ENCODE measurements at places on chromosomes 5 and 9.

GRCh38 chr5:7181841-7182240 is 214.1 kb upstream of the ADCY2 start:
- DNase-seq, result no peak

- no peak for DNase-seq
Measured at GRCh38 chr5:134994560-134995156, 27.0 kb downstream of the CATSPER3 start.

DNA sequence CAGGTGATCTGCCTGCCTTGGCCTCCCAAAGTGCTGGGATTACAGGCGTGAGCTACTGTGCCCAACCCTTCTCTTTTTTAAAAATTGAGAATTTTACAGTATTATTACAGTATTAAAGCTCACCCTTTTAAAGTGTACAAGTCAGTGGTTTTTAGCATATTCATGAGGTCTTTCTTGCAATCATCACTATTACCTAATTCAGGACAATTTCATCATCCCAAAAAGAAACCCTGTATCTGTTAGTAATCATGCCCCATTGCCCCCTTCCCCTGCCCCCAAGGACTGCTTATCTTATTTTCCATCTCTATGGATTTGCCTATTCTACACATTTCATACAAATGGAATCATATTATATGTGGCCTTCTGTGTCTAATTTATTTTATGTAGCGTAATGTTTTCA is 22.6 kb upstream of the MEGF9 start:
- no peak for DNase-seq

DNA sequence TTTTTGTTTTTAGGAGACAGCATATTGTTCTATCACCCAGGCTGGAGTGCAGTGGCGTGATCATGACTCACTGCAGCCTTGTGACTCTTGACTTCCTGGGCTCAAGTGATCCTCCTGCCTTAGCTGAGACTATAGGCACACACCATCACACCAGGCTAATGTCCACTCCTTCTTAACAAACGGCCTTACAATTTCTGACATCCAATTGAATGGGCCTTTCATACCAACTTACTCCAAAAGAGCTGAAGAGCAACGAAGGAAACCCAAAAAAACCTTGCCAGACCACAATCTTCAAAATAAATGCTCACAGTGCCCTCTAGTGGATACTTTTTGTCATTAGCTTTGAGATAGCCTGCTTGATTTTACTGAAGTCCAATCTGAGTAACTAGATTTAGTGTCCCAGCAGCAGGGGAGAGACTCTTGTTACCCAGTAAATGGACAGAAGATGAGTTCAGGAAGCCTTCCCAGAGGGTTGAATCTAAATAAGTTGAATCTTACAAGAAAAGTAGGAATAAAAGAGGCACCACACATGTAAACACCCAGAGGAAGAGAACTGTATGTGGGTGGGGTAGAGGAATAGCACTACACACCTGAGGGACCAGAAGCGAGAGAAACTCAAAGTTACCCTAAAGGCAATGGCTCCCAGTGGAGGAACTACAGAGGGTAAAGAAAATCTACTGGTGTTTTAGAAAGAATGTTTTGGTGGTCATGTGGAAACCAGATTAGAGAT is 9.3 kb downstream of the ZNF622 start:
- no peak for DNase-seq

DNA sequence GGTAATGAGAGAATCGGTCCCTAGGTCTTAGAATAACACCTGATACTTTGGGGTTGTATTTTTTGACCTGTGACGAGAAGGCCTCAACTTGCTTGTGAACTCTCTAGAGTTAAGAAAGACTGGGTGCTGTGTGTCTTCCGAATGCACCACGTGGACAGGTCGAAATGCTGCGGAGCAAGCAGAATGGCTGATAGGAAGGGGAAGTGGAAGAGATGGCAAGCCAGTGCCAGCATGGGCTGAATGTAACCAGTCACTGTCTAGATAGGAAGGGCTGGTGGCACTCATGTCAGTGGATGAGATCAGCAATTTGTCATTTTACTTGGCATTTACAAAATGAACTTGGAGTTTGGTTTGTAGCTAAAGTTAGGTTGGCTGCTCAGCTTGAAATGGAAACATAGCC is 5.6 kb downstream of the OTULINL start:
- DNase-seq, result no peak

GRCh38 chr9:32501868-32502267 is 24.1 kb downstream of the RIGI start:
- no peak for DNase-seq

DNA sequence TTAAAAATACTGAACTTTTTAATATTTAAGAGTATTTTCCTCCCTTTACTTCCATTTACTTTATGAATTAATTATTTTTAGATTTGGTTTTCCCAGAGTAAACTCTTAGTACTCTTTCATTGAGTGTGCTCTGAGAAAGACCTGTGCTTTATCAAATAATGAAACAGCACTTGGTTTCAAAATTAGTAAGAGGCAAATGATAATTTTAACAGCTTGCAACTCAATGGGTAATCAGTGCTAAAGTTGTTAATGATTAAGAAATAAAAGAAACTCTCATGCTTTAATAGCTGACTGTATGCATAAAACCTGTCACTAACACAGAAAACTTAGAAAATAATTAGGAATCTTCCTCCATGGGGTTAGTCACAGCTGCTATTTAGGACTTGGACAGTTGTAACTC is 244.4 kb downstream of the RFX3 start:
- no peak for DNase-seq

- DNase-seq, result no peak
Measured at GRCh38 chr9:16915126-16915831, 44.8 kb upstream of the BNC2 start.

- no peak for DNase-seq
Measured at GRCh38 chr5:6576861-6577501, 55.9 kb downstream of the NSUN2 start.

DNA sequence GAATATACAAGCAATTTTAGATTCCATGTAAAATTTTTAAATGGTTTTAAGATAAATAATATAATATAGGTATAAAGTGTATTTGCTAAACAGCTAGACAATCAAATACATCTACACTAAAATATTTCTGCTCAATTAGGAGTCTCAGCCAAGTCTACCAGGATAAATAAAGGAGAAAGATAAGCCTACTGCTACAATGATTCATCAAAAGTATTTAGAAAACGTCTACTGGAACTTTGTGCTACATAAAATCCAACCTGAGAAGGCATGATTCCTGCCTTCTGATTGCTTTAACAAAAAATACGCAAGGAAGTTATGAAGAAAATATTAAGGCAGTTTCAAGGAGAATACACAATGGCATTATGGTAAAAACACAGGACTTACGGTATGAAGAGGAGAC is 570.6 kb downstream of the EFNA5 start:
- no peak for DNase-seq

GRCh38 chr9:126611193-126611591 is 2.5 kb upstream of the LMX1B start:
- DNase-seq, result no peak

- DNase-seq, result no peak
Measured at GRCh38 chr9:129400971-129401622, 219.8 kb downstream of the C9orf50 start.

DNA sequence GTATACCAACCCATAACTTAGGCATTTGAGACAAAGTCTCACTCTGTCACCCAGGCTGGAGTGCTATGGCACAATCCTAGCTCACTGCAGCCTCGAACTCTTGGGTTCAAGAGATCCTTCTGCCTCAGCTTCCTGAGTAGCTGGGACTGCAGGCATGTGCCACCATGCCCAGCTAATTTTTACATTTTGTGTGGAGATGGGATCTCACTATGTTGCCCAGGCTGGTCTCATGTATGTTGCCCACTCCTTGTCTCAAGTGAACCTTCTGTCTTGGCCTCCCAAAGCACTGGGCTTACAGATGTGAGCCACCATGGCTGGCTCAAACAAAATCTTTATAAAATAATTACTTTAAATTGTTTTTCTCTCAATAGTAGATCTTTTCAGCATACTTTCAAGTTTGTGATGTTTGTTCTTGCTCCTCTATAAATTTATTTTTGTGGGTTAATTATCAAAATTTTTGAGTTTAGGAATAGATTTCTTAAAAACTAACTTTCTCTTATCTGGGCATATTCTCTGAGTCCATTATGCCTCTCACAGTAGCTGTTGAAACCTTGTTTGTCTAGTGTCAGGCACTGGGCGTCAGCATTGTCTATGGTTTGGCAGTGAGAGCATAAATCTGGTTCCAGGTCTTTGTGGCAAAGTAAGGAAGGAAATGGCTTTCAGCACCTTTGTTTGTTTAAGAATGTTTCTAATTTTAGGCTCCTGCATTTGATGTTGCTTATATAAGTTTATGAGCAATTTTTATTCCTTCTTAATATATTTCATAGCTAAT is 38.7 kb downstream of the NLN start:
- DNase-seq, result no peak

DNA sequence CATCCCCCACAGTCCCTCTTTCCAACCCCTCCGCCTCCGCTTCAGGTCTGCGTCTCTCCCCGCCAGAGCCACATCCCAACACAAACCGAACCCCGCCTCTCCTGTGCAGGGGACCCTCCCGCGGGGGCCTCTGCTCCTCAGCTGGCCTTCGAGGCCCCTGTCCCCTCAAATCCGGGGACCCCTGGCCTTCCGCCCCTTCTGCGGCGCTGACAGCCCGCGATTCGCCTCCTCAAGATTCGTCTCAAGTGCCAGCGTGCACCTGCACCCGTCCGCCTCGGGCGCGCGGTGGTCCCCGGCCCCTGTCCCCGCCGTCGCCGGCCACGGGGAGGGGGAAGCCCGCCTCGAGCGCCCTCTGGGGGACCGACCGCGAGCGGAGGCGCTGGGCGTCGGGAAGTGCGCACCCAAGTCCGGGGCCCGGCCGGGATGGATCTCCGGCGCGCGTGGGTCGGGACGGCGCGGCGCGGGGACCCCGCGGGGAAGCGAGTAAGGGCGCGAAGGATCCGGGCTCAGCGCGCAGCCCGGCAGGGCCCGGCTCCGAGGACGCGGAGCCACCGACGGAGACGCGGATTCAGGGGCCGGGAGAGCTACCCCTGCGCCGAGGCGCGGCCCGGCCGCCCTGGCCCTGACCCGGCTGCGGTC is 623 bp downstream of the FLT4 start:
- no peak for DNase-seq

DNA sequence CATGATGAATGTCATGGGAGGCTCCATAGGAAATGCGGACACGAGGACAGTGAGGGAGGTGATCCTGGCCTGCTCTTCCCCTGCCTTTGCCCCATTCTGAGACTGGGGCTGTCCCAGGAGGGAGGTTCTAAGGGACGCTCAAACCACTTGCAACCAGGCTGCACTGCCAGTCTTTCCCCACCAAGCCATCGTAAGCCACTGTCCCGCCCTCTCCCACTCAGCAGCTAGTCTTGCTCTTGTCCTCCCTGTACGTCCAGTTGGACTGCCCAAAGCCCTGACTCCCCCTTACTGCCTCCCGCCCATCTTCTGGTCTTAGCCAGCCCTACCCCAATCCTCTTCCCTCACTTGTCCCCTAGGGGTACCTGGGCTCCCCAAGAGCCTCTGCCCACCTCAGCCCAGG is 115.7 kb downstream of the FSTL4 start:
- DNase-seq, result no peak

DNA sequence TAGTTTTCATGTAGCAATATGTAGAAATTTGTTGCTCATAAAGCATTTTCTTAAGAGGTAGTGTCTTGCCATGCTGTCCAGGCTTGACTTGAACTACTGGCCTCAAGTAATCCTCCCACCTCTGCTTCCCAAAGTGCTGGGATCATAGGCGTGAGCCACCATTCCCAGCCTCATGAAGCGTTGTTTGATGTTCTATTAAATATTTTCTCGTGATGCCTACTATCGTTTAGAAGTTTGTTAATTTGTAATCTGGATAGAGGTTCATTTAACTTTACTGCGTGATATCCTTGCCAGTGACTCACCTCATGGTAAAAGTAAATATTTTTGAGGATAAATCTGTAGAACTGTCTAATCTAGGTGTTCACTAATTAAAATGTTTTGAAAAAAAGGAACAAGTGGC is 82.6 kb downstream of the VCAN start:
- no peak for DNase-seq

DNA sequence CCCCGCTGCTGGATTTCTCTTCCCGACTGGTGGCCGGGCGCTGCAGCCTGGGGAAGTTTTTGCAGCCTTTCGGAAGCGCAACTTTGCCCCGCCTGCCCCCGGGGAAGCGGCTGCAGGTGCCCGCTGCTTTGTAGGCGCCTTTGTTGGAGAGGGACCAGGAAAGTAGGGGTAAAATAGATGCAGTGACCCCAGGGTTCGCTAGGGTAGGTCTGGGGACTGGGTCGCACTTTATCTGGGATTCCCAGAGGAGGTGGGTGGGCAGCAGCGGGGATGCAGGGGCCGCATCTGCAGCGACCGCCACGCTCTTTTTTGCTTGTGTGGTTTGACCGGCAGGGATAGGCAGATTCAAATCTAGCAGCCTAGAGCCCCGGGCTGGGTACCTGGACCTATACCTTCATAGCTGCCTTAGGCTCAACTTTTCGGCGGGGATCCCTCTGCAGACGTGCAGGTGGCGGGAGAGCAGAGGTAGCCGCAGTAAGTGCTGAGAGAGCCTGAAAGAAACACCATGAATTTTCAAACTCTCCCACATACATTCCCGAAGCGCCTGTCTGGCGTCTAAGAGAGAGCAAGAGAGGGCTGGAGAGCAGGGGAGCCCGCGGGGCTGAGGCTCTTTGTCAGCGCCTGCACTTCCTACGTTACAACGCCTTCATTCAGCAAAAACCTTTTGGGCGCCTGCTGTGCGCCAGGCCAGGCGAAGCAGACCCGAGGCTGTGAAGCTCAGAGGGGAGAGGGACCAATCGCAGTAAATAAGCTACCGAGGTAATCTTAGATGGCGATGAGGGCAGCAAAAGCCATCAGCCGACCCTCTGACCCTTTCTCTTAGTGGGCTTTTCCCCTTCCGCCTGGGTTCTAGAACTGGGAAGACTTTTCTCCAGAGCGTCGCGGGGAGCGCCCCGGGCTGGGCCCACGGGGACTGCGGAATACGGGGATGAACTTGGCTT is 642 bp downstream of the SV2C start:
- no peak for DNase-seq

DNA sequence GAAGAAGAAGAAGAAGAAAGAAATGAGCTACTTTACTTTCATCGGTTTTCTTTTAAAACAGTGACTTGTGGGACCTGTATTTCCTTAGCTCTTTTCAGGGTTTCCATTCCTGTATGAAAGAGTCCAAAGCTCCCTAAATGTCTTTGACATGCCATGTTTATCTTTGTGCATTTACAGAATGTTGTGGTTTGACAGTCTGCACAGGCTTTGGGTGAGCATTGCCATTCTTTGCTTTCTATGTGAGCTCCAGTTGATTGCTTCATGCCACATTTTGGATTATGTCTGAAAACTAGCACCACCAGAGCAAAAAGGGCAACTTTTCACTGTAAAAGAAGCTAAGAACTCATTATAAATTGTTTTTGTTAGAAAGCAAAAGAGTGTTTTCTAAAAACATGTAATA is 733.4 kb downstream of the TLE4 start:
- no peak for DNase-seq
